ENCODE measurements at places on chromosomes 12 and 14.

GRCh38 chr12:132475304-132476037 is 14.5 kb upstream of the FBRSL1 start:
- no peak for DNase-seq

DNA sequence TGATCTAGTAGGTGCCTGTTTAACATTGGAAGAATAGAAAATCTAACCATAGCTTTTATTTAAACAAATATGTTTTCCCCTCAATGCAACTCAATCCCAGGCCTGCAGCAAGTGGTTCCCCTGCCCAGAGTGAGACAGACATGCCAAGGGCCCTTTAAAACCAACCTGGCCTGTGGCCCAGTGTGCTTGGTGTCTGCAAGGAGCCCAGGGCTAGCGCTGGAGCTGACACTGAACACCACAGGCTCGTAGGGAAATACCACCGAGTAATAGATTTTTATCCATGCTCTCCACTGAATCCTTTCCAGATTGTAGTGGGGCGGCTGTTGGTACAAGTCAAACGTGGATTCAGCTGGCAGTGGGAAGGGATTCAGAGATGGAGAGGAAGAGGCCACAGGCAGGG is 95.6 kb upstream of the NRXN3 start:
- DNase-seq = no peak

- no peak for DNase-seq
Measured at GRCh38 chr12:104520242-104520900, 63.6 kb downstream of the CHST11 start.

- DNase-seq = peak; percentile 17
Measured at GRCh38 chr12:117587631-117588287, 226.3 kb upstream of the NOS1 start.

GRCh38 chr12:93154753-93155480 is 222.8 kb upstream of the NUDT4 start:
- no peak for DNase-seq

DNA sequence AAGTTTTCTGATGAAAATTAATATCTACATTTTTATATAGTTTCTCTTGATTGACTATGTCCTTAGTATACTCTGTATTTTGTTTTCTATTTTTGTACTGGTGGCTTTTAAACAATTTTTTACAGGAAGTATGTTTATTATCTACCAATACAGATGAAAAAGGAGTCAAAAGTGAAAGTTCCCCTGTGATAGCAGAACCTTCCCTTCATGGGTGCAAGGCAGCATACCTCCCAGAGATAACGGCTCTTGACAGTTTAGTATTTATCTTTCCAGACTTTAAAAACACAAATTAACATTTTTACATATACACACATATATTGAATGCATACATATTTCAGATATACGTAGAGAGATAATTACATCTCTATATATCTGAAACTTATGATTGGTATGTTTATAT is 17.1 kb upstream of the FAM234B start:
- no peak for DNase-seq

GRCh38 chr14:49598189-49598484 is 603 bp upstream of the LRR1 start:
- no peak for DNase-seq

DNA sequence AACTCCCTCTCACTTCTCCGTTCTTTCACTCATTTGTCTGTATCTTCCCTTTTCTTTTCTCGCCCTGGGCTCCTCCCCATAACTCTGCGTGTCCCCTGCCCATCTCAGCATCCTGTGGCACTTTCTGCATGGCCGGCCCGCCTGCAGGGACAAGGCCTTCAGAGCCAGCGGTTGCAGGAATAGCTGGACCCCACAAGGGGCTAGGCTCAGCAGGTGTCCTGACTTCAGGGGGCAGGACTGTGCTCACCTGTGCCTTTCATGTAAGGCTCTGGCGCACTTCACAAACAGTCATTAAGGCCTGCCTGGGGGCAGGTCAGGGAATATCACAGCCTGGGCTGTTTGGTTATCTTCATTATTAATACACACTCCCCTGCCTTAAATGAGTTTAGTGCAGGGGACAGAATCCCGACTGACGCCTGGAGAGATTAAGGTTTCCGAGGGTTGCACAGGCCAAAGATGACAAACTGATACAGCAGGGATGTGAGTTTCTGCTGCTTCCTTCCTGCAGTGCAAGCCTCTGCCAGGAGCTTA is 768.8 kb upstream of the TBX3 start:
- no peak for DNase-seq

DNA sequence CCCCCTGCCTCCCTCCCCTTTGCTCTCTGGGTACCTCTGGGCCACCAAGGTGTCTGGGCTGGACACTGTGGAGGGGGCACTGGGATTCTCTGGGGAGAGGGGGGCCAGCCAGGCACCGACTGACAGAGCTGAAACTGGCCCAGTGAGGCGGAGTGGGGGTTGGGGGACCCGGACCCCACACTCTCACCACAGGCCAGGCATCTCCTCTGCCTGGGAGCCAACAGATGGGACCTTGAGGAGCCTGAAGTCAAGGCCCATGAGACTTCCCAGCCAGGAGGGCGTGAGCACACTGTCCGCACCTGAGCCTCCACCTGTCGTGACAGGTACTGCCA is 39.8 kb upstream of the PPP1R13B start:
- no peak for DNase-seq

DNA sequence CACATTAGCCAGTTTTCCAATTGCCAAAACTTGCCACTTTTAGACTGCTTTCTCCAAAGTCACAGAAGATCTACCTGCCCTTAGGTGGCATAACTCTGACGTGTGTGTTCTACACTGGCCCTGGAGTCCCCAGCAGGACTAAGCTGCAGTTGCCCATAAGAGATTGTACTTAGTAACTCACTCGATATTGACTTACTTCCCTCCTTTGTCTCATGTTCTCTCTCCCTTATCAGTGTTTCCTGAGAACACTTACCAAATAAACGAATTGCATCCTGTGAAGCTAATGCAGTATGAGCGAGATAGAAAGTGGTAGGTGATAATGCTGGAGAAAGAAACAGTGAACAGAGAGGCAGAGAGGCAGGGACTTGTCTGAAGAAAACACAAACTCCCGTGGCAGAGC is 117.2 kb downstream of the NUAK1 start:
- DNase-seq = no peak

DNA sequence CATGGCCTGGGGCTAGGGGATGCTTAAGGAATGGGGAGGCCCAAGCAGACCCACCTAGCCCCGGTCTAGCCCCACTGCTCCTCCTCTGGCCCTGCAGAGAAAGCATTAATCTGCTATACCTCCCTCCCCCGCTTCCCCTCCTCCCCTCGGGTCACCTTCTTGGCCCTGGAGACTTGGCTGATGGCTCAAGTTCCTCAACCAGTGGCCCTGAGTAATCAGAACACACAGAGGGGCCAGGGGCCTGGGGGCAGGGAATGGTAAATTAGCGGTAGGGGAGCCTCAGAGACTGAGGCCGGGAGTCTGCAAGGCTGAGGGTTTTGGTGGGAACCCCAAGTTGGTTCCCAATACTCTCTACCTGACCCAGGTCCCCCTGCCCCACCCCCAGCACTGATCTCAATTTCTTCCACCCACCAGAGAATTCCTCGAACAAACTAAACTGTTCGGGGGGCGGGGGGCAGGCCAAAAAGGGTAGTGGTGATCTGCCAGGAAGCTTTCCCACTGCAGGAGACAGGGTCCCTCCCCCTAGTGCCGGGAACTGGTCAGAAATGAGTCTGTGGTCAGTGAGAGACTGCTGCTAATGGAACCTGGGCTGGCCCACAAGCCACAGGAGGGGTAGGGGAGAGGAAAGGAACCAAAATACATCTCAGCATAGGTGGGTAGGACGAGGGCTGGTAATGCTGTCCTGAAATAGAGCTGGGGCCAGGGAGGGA is 12.8 kb upstream of the SMARCD1 start:
- no peak for DNase-seq

DNA sequence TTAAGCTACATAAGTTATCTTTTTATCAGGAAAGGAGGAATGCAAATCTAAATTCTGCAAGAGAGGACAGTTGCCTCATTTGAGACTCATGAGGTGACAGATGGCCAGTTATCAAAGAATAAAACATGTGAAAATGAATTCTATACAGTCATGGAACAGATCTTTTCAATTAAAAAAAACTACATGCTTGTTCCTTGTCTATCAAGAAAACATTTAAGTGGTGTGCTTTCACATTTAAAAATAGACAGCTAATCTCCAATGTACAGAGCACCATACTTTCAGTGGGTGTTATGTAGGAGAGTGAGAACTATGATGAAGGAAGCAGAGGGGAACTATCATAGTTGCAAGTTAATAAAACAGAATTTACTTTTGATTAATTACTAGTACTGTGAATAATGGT is 76.7 kb upstream of the TTC7B start:
- peak; percentile 7 for DNase-seq

DNA sequence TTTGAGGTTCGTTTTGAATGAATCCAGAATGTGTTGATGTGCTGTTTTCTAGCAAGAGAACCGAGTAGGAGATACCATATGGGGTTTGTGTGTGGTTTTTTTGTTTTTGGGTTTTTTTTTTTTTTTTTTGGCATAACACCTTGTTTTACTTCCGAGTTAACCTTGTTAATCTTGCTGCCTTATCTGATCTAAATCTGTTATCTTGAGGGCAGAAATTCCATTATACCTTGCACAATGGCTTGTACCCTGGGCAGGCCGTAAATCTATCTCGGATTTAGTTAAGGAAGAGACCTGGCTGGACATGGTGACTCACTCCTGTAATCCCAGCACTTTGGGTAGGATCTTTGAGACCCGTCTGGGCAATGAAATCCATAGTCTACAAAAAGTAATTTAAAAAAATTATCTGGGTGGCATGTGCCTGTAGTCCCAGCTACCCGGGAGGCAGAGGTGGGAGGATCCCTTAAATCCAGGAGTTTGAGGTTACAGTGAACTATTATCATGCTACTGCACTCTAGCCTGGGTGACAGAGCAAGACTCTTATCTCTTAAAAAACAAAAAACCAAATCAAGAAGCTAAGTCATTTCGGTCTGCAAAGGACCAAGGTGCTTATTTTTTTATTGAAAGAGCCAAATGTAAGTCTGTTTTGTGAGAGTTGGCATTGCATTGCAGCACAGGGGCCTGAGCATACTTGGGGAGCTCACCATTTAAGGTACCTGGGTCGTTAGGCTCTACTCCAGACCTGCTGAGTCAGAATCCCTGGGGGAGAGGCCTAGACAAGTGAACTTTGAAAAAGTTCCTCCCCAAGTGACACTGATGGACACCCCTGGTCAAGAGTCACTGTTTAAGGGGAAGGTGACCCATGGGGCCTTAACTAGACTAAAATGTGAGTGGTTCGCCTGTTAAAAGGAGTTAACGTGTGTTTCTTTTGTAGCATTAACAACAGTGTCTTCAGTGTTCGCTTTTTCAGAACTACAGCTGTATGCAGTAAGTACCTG is 6.7 kb downstream of the DLST start:
- no peak for DNase-seq

DNA sequence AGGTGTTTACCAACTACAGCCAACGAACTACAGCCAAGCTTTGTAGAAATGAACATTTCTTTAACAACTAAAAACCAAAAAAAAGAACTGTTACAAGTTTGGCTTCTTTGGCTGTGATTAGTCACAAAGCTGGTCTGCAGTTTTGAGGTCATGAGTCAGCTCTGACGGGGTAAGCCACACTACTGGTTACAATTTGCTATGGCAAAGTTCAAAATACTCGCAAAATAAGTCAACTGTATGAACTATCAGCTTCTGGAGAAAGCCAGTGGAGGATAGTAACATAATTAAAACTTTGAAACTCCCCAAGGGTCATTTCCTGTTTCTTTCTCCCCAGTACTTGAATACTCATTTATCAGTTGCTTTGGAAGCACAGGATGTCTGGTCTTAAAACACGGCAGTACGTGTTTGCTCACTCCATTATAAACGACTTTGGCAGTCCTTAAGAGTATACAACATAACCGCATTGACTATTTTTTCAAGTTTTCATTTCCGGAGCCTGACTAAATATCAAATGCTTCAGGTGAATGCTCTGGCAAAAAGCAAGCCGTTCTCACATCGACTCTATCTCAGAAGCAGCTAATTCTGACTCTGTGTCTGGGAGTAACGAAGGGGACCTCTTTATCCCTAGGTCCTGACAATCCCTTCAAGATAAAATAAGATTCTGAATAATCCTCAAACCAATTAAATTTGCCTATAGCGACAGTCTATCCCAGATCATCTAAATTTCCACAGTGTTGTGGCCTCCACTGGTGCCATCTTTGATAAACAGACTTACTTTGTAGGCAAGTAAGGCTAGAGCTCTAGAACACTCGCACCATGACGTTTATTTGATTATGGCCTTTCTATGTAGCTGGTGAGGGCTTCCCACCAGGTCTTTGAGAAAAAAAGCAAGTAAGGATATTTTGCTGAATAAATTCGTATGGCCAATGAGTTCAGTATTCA is 10.6 kb downstream of the PHLDA1 start:
- DNase-seq = no peak

- DNase-seq = no peak
Measured at GRCh38 chr12:110353211-110353965, 50.1 kb downstream of the ANAPC7 start.

- DNase-seq = no peak
Measured at GRCh38 chr14:94439453-94440057, 13.0 kb downstream of the SERPINA11 start.
